Kidney glomerular epithelial cell (primary cell): ENCODE measurements at places on chromosomes 16 and 17.

- peak; percentile 68 for DNase-seq
Observed at GRCh38 chr16:1378804-1379303, 27.1 kb downstream of the GNPTG start.

- no peak for DNase-seq
Observed at GRCh38 chr17:40307001-40307730, 1.8 kb upstream of the RARA start.

- peak; percentile 64 for DNase-seq
Observed at GRCh38 chr17:47291242-47291873, 32.4 kb upstream of the EFCAB13 start.

DNA sequence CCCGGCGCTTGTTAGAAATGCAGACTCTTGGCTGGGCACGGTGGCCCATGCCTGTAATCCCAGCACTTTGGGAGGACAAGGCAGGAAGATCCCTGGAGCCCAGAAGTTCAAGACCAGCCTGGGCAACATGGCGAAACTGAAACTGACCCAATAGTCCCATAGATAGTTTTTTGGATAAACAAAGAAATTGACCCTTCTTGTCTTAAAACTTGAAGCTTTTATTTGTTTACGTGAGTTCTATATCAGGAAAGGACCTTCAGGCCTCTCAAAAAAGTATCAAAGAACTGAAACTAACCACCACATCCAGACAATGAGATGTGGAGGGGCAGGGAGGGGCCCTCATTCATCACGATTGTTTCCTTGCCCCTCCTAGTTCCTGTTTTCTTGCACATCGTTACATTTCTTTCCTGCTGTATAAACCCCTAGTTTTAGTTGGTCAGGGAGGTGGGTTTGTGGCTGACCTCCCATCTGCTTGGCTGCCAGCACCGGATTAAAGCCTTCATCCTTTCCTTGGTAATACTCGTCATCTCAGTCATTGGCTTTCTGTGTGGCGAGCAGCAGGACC, 29.9 kb upstream of the PRM1 start:
- DNase-seq = no peak

- no peak for DNase-seq
Observed at GRCh38 chr17:81179220-81179619, 13.2 kb upstream of the AATK start.

DNA sequence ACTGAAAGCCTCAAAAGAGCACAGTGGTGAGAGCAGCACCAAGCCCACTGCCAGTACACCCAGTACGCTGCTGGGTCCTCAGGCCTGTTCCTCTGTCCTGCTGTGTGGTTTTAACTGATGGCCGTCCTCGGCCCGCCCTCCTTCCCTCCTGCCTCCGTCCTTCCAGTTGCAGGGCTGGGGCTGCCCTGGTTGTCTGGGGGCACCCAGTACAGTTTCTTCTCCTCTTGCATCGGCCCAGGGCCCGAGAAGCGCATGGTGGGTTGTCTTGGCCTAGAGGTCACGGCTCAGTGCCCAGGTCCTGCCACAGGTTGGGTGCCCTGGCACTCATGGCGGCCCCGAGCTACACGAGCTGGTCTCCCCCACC, 70.8 kb upstream of the KCTD5 start:
- no peak for DNase-seq

- DNase-seq = no peak
Observed at GRCh38 chr16:11161974-11162373, 94.0 kb downstream of the SOCS1 start.

- peak; percentile 41 for DNase-seq
Observed at GRCh38 chr17:42421507-42422338, 1.3 kb downstream of the CAVIN1 start.

GRCh38 chr16:67256701-67257230, 8.0 kb downstream of the SLC9A5 start:
- no peak for DNase-seq

GRCh38 chr16:82584553-82585152, 42.1 kb upstream of the CDH13 start:
- no peak for DNase-seq

GRCh38 chr16:82396509-82396908, 226.5 kb upstream of the MPHOSPH6 start:
- DNase-seq = no peak

DNA sequence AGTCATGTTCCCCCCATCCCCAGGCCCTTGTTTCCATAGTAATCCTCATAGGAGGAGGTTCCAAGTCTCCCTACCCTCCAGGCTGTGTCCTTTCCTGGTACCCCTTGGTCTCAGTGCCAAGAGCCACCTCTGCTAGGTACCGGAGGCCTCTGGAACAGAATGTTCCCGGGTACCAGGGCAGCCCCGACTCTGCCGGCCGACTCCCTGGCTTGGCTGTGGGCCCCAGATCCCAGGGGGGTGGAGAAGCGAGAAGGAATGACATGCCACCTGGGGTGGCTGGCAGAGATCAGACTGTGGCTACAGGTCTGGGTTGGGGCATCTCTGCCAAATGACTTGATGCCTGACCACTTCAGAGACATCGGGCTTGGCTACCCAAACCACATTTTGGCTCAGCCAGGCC, 3.6 kb downstream of the STAC2 start:
- no peak for DNase-seq

DNA sequence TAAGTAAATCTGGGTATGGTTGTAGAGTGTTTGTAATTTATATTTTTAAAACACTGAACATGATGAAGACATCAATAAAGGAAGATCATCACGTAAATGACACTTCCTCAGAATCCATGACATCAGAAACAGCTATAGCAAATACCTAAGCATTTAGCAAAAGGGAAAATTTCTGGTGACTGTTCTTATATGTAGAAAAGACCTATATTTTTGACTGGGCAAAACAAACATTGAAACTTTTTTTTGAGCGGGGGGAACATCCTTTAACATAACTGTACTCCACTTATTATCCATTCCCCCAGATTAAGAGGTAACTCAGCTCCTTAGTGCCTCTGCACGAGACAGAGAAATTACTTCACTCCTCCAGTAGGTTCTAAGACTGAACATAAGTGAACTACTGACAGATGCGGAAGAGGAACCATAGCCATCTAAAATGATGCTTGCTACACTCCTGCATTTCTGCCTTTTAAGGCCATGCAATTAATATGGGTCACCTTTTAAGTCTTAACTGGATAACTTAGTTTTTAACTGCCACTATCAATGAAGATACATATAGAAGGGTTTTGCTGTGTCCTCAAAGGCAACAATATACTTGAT, 9.4 kb downstream of the CRYBA1 start:
- DNase-seq = no peak

GRCh38 chr17:35373534-35373983, at the start of gene SLFN11:
TSS of gene SLFN11 (minus strand) at chr17:35373621. CDS start at chr17:35363807, 9,814 bp downstream.
- DNase-seq = no peak

DNA sequence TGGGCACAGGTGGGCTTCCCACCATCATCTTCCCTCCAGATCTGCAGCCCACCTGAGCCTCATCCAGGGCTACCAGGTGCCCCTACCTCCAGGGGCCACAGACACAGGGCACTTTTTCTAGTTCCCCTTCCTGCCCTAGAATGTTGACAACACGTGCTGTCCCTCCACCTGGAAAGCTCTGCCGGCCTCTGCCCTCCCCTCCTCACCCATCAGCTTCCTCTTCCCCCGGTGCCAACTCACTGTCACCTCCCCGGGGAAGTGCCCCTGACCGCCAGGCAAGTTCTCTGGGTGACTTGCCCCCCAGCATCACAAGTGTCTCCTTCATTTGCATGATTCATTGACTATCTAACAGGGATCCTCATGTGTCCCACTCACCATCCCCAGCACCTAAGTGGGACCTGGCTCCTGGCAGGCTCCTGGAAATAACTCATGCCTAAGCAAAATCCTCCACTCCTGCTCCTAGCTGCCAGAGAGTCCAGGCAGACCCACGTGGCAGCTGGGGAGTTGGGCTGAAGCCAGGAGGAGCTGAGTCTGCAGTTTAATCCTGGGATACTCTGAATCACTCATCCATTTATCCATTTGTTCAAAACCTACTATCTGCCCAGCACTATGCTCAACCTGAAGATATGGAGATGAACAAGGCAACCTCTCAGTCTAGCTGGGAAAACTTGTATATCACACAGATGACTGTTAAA, 304.4 kb downstream of the FOXL1 start:
- DNase-seq = peak; percentile 82

- no peak for DNase-seq
Observed at GRCh38 chr16:89349947-89350633, 132.6 kb downstream of the ZNF778 start.

DNA sequence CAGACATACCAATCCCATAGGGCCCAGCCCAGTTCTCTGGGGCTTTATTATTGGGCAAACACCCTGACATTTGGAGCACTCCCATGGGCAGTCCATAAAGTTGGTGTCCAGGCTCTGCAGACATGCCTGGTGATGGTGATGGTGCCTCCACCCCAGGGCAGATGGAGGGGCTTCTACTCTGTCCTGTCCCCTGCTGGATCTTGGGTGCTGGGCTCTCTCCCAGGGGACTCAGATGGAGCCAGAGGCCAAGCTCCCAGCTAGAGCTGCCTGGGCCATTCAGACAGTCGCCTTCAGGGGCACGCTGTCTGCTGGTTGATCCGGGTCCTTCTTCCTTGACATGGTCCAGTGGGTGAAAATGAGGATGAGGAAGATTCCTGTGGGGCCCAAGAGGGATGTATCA, 10.6 kb downstream of the CDH16 start:
- DNase-seq = no peak

DNA sequence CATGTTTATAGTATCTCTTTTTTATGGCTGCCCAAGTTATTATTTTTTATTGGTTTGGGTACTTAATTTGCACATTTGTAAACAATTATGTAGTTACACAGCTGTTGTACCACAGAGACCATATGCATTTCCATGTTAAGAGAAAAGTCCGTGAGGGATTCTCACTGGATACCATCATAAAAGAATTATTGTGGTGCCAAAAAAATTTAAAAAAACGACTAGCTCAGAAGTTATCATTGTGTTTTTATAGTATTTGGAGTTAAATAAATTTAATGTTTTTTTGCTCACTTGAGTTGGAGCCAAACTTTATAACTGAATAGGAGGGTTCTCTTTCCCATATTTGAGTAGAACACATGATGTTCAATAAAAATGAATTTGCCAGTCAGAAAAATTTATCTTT, 618.7 kb downstream of the WWOX start:
- no peak for DNase-seq

GRCh38 chr17:21370430-21370829, 5.7 kb upstream of the KCNJ12 start:
- DNase-seq = no peak

GRCh38 chr17:71926746-71927398, 193.9 kb upstream of the SOX9 start:
- DNase-seq = peak; percentile 98

DNA sequence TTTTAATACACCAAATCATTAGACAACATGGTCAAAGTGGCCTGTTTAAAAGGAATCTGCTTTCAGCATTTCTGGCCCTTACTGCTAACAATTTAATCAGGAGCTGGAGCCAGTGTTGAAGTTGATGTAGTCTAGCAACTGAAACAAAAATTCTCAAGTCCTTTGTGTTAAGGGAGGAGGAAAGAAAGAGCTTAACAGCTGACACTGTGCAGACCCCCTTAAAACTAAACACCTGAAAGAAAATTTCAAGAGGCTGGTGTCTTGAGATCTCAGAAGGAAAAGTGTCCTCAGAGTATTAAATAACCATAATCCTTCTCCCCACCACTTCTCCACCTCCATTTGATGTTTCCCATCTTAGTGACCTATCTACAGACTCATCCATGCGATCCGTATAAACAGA, 232.1 kb downstream of the FTO start:
- DNase-seq = no peak

GRCh38 chr17:28675980-28676379, 14.0 kb downstream of the SUPT6H start:
- DNase-seq = peak; percentile 6

GRCh38 chr16:35598696-35599332, 2139.4 kb downstream of the TP53TG3F start:
- DNase-seq = no peak

DNA sequence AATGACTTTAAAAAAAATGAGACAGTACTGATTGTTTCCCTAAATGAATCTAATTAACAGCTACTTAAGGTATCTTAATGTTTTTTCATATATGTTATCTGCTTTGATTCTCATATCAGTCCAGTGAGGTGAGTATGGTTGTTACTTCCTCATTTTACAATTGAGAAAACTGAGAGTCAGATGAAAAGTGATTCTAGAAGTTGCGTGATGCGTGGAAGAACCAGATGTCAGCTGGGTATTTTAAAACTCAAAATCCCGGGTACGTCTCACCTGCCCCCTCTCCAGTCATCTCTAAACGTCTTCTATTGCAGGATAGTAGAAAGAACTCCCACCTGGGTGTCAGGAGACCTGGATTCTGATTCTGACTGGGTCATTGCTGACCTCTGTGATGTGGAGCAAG, 89.2 kb downstream of the MAP2K6 start:
- no peak for DNase-seq

GRCh38 chr17:39223907-39224777, 1.6 kb downstream of the STAC2 start:
- DNase-seq = no peak

GRCh38 chr16:89266521-89267134, 49.1 kb downstream of the ZNF778 start:
- no peak for DNase-seq

GRCh38 chr16:68296291-68296690, 14.5 kb downstream of the SLC7A6OS start:
- no peak for DNase-seq

DNA sequence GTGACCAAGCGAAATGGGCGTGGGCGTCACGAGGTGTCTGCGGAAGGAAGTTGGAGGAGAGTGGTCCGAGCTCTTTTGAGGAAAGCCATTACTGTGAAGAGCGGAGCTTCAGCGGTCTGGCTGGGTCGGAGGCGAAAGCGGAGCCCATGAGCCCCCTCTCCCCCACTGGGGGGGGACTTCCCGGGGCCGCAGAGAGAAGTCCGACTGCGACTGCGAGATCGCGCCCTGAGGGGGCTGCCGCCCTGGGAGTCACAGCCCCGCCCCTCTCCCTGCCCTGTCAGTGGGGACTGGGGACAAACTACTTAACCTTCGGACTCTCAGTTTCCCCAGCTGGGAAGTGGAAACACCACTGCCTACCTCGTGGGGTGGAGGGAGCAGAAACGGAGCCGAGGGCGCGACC, 20.0 kb upstream of the ARL4D start:
- DNase-seq = no peak

DNA sequence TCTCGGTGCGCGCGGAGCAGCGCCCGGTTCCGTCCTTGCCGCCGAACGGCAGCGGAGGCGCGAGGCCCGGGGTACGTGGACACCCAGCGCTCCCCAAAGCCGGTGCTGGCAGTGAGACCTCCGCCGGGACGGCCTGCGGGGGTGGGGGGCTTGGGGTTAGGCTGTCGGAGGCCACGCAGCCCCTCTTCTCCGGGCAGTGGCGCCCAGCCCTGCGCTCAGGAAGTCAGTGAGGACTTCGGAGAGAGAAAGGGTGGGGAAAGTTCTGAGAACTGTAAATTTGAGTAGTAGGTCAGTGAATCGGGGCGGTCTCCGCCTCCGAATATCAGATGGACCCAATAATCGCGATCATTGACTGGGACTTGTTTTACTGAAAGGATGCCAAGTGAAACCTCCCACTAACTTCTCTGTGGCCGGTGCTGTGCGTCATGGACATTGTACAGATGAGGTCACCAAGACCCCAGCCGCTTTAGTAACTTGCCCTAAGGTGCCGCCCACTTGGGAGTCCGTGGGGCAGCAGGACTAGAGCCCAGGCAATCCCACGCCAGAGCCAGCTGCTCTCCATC, 468 bp downstream of the IL4R start:
- peak; percentile 81 for DNase-seq
